Stimulated activated CD4-positive, alpha-beta T cell treated with anti-CD3 and anti-CD28 coated beads, Interleukin-2, amount 100 ng/mL, for 48 hours (primary cell): ENCODE measurements at places on chromosomes 6 and 20.
A peak's percentile ranks its signal among the peaks of the same experiment; 100 is the strongest.

GRCh38 chr6:3531481-3531880, 74.6 kb upstream of the SLC22A23 start:
- DNase-seq, result no peak

DNA sequence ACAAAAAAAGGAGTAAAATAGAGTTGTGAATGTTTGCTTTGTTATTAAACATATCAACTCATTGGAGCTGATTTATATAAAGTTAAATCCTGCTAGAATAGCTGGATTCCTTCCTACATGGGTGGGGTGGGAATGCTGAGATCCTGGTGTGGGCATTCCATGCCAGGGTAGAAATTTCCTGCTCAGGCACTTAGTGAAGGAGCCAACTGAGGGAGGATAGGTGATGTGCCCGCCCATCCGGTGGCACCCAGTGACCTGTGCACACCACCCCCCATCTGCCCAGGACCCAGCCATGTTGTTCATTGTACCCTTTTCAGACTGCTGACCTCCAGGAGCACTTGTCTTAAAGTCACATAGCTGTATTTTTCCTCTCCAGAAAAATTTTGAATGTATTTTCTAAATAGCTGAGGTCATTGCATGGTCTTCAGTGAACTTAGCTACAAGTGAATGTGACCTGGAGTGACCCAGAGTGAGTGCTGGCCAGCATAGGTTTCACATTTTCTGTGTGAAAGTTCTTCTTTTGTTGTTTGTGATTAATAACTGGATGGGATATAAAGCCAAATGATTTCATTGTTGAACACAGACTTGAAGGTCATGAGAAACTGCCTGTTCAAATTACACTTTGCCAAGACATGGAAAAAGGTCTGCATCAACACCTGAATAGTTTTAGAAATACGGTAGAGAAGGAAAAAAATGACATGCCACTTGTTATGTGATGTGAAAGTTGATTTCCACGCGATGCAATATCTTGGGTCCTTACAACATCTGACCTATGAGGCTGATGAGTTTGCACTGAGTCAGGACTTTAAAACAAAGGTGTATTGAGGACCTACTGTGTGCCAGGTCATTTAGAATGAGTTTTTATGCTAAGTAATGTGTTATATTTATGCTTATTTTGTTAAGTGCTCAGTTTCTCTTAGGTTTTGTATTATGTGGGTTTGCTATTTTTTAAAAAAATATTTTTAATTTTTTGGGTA, 77.2 kb downstream of the UTRN start:
- DNase-seq, result no peak

GRCh38 chr20:53839423-53840176, 230.8 kb downstream of the BCAS1 start:
- no peak for DNase-seq

- no peak for DNase-seq
Measured at GRCh38 chr6:86715676-86716075, 221.7 kb upstream of the HTR1E start.

- no peak for DNase-seq
Measured at GRCh38 chr20:14883324-14883723, 545.9 kb upstream of the FLRT3 start.

GRCh38 chr20:49964964-49965780, 17.6 kb upstream of the SNAI1 start:
- peak; percentile 19 for DNase-seq

DNA sequence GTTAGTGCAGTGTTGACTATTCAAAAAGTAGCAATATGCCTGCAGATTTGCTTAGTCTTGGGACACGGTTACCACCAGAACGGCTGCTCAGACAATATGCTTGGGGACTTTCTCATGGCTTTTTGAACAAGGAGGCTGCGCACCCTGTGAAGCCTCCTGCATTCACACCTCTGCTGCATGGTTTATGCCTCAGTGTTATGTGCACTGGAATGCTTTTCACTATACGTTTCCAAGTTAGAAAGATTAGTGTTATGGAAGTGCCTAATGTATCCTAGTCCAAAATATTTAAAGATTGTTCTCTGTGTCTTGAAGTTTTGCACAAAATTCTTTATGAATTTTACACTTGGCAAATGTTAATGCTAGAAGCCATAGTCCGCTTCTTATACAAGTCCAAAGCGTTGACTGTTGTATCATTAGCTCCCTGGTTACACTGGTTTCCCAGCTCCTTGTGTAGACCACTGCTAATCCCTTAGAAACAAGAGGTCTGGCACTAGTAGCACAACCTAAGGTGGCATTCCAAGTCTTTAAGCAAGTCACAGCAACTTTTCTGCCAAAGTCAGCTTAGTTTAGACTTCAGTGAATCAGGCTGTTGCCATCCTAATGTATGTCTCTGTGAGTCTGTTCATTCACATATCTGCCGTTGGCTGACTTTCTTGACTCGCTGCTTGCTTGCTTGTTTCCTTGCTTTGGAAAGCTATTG, 26.3 kb upstream of the SLC22A1 start:
- DNase-seq, result no peak

GRCh38 chr6:107644513-107644912, 154.6 kb downstream of the SOBP start:
- DNase-seq, result no peak

DNA sequence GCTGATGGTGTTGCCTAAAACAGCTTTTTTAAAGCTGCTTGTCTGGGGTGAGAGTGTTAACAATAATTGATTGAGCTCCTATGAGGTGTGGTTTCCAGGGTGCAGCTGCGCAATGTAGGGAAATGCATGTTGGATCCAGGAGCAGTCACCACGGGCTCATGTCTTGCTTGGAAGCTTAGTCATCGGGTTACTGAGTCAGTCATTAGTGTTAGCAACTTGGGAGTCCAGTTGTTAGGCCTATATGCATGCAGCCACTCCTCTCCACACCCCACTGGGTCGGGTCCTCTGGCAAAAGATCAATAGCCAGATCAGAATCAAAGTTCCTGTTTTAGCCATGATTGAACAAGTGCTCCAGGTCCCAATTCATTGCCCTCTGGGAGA, 271.7 kb upstream of the CHD6 start:
- DNase-seq, result no peak

DNA sequence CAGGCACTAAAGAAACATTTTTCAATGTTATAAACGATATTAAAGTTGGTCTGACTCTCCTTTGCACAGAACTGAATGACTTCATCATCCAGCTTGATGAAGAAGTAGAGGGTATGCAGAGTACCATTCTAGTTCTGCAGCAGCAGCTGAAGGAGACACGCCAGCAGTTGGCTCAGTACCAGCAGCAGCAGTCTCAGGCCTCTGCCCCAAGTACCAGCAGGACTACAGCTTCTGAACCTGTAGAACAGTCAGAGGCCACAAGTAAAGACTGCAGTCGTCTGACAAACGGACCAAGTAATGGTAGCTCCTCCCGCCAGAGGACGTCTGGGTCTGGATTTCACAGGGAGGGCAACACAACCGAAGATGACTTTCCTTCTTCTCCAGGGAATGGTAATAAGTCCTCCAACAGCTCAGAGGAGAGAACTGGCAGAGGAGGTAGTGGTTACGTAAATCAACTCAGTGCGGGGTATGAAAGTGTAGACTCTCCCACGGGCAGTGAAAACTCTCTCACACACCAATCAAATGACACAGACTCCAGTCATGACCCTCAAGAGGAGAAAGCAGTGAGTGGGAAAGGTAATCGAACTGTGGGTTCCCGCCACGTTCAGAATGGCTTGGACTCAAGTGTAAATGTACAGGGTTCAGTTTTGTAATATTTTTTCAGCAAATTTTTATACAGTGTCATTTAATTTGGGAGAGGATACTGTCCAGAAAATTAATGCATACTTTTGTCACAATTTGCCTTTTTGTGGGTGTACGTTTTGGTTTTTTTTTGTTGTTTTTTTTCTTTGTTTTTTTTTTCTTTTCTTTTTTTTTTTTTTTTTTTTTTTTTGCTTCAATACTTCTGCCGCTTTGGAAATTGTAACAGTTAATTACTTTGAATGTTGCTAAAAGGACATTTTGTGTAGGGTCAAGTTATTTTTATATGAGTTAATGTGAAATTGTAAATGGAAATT, 6.6 kb upstream of the ACAT2 start:
- DNase-seq, result no peak

- DNase-seq, result no peak
Measured at GRCh38 chr6:21367649-21368154, 225.8 kb upstream of the SOX4 start.

DNA sequence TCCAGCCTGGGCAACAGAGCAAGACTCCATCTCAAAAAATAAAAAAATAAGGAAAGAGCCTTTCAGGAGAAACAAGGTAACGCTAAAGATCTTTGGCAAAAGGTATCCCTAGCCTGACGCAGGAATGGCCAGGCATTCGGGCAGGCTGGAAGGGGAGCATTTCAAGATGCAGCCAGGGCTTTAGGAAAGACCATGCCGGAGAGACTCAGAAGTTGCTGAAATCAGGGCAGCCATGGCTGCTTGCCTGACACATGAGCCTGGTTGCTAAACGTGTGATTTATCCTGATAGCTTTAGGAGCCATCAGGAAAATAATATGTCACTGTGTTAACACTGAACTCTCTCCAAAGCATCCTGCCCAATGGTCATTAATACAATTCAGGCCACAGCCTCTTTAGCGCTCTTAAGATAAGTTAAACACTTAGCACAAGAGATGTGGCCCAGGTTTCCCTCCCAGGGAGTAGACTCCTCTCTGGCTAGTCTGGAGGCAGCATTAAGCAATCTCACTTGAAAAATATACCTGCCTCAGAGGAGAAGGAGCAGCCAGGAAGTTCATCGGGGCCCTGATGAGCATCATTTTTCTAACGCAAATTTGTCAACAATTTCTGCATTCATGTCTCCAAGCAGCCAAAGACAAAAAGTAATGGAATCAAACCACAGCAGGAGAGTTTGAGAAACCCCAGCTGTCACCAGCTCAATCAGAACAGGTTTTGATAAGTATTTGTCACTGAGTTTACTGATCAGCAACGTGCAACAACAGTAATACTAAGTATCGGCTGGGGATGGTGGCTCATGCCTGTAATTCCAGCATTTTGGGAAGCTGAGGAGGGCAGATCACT, 200.0 kb downstream of the ZMYND8 start:
- DNase-seq, result no peak

DNA sequence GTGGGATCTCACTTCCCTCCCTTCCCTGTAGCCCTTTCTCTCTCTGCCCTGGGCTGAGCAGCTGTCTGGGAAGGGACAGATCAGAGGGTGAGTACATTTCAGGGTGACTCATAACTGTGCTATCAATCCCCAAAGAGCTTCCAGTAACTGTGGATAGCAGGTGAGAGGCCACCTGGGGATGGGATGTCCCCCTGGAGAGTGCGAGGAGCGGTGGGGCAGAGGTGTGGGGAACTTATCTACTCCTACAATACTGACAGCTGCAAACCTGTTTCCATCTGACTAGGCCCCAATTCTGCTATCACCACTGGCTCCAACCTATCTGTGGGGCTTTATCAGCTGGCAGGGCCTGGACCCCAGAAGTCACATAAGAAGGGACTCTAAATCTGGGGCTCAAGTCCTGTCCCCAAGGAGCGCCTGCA, 32.6 kb downstream of the KCNK5 start:
- no peak for DNase-seq

DNA sequence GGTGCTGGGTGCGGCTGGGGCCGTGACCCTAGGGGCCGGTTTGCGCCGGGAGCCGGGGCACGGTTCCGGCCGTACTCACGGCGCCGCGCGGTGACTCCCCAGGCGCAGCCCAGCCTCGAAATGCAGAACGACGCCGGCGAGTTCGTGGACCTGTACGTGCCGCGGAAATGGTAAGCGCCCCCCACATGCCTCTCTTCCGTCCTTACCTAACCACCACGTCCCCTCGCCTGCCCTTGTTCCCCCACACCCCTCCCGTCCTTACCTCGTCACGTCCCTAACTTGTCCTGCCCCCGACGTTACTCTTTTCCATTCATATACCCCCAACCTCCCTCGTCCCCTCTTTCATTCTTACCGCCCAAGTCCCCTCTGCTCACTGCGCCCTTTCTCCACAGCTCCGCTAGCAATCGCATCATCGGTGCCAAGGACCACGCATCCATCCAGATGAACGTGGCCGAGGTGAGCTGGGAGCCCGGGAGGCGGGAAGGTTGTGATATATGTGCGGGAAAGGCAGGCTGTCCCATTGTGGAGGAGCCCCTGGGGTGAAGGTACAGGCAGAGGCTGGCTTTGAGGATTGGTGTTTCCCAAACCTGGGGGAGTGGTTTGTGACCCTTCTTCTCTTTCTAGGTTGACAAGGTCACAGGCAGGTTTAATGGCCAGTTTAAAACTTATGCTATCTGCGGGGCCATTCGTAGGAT, 463 bp downstream of the RPS21 start:
- no peak for DNase-seq

DNA sequence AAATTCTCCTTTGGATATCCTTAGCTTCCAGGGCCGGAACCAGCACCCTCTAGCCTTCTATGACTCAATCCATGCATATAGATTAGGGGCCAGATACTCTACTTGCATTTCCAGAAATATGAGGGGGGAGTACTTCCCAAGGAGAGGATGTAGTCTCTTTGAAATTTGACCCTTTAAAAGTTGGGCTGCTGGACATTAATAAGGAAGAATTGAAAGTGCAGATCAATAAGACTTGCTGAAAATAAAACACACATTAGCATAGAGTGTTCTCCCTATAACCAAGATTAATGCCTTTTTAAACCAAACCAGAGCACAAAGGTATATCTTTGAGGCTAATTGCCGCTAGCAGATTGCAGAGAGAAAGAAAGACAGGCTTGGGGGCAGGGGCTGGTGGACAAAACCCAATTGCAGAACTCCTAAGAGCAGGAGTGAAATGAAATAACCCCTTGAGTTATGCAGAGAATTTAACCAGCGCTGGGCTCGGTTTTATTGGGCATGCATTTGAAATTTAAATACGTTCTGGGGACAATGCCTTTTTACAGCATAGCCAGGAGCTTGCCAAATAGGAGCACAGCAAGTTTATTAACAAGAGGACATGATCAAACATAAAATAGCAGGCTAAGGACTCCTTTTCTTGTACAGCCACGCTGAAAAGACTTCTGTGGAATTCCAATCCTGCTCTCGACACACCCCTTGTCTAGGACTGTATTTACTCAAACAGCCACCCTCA, 108.2 kb upstream of the SALL4 start:
- no peak for DNase-seq

- DNase-seq, result peak; percentile 11
Measured at GRCh38 chr20:63215101-63216040, 560 bp downstream of the YTHDF1 start.

DNA sequence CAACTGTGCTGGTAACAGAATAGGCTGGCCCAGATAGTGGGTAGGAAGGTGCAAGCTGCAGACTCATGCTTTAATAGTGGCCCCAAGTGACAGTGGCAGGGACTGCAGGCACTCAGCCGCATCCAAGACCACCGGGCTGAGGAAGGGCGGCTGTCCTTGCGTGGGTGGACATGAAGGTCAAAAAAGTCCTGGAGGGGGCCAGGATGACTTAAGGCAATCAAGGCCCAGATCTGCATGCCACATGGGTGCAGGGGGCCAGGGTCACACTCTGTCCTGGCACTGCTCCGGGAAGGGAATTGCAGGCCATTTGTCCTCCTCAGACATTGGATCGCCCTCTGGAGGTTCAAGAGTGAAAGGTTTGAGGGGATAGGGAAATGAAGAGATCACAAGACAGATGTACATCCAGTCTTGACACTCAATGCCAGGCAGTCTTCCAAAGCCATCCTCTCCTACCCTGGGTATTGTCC, 10.4 kb upstream of the VNN2 start:
- DNase-seq, result no peak

- no peak for DNase-seq
Measured at GRCh38 chr20:8798505-8798904, 270.4 kb upstream of the PLCB4 start.
